ENCODE measurements at places on chromosomes 1 and 21. TPM values are rescaled to one million over a fixed set of nuclear protein-coding genes. Genes with fewer than 3 reads are reported as not detected.

DNA sequence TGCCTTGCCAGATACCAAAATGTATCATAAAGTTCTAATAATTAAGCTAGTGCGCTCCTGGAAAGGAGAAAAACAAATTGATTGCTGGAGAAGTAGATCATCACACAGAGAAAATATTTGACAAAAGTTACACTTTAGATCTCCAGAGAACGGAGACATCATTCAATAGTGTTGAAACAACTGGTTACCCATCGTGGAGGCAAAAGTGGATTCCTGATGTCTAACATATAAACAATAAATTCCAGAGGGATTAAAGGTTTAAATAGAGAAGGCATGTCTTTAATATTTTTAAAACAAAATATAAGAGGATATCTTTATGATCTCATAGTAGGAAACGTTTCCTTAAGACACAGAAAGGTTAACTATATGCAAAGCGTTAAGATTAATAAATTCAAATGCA, 41.0 kb downstream of the NRIP1 start:
- DNase-seq, result no peak

GRCh38 chr1:51439053-51439452, 80.0 kb downstream of the EPS15 start:
- no peak for DNase-seq

DNA sequence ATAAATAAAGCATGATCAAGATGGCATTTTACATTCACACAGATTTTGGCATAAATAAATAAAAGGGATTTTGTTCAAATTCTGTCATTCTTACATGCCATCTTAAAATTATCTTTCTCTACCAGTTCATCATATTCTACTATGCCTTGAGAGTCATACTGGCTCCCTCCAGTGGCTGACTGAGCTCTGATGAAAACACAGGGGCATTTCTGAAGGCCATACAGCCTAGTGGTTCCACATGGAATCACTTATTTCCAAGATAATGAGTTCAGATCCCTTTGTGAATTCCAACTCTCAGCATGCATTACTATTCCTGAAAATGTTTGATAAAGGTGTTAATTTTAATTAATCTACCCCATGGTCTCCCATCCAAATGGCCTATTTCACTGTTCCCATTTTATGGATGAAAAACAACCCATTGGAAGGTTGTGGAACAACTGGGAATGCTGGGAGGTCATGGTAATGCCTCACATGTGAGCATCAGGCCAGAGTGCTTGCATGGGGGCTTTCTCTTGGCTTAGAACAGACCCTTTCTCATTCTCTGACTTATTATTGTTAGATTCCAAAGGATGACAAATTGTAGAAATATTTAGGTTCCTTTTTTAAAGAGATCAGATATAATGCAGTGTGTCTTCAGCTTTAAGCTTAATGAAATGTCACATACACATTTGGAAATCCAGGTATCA, 622.4 kb upstream of the PKN2 start:
- peak; percentile 33 for DNase-seq

- no peak for DNase-seq
Measured at GRCh38 chr1:214120951-214121350, 133.2 kb downstream of the PROX1 start.

- no peak for DNase-seq
Measured at GRCh38 chr1:179302070-179302469, 8.5 kb downstream of the SOAT1 start.

NIPAL3 gene
- total RNA-seq, result 47.4 TPM

A3GALT2 gene
- total RNA-seq, result 0.79 TPM

GBP7 gene
- not detected for total RNA-seq

GRCh38 chr1:184911103-184911745, 63.1 kb downstream of the NIBAN1 start:
- no peak for DNase-seq

DNA sequence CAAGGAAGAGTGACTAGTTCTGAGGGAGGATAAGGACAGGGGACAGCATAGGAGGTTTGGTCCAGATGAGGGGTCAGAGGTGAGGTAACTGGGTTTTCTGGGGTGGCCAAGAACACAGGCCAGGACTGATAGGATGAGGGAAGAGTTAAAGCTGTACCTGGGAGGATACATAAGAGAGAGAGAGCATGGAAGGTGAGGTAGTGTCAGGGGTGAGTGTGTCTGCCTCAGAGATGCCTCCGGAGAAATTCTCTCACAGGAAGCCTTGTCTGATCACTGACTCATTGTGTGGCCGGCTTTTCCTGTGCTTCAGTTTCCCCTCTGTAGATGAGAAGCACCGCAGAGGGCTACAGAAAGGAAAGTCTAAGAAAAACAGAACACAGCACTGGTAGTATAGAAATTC, 40.2 kb downstream of the FASLG start:
- no peak for DNase-seq

Measured in upper lobe of left lung (tissue), 6 donors.